ENCODE measurements at places on chromosomes 1 and 21.

DNA sequence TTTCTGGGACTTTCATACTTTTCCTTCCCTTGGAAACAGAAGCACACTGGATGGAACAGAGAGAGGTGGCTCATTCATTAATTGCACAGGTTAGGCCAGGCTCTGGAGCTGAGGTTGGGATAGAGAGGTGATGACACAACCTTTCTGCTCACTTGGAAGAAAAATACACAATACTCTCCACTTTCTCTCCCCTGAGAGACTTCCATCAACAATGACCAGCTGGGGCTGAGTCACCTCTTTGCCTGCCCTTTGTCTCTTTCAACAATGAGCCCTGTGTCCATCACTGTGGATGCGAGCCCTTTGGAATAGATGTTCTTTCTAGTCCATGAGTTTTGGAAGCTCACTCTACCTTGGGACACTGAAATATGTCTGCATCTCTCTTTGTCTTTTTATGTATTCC is 43.1 kb downstream of the ATP2B4 start:
- no peak for DNase-seq

- DNase-seq = no peak
Measured at GRCh38 chr1:2925291-2925690, 96.0 kb upstream of the ACTRT2 start.

- DNase-seq = no peak
Measured at GRCh38 chr1:77906019-77906545, 17.7 kb downstream of the NEXN start.

DNA sequence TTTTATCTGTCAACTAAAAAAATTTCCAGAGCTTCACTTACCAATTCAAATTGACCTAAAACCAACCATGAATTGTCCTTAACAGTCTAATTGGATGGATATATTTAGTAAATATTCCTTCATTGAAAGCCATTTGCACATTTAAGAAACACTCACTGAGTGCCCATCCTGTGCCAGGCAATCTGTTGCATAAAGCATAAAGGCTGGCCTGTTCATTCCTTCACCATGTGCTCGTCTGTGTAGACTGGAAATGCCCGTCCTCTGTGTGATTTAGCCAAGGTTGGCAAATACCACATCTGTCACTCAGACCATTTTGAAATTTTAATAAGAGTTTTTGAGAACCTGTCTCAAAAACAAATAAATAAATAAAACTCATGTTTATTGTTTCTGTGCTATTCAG is 57.1 kb downstream of the ZNF684 start:
- no peak for DNase-seq

- peak; percentile 83 for DNase-seq
Measured at GRCh38 chr1:155167166-155168104, 5.7 kb downstream of the KRTCAP2 start.
